Umbilical cord (tissue), 2 donors: ENCODE measurements at places on chromosomes 16 and 17. TPM values are rescaled to one million over a fixed set of nuclear protein-coding genes. Genes with fewer than 3 reads are reported as not detected.

OSGIN1 gene
- total RNA-seq = not detected

SCNN1B gene
- 1.2 TPM for total RNA-seq

LIG3 gene
- 28.9 TPM for total RNA-seq

SOX15 gene
- total RNA-seq = 1.9 TPM

C16orf86 gene
- total RNA-seq = 1.7 TPM

RHBDF2 gene
- 21.4 TPM for total RNA-seq

NPIPB9 gene
- 6.0 TPM for total RNA-seq

DNA sequence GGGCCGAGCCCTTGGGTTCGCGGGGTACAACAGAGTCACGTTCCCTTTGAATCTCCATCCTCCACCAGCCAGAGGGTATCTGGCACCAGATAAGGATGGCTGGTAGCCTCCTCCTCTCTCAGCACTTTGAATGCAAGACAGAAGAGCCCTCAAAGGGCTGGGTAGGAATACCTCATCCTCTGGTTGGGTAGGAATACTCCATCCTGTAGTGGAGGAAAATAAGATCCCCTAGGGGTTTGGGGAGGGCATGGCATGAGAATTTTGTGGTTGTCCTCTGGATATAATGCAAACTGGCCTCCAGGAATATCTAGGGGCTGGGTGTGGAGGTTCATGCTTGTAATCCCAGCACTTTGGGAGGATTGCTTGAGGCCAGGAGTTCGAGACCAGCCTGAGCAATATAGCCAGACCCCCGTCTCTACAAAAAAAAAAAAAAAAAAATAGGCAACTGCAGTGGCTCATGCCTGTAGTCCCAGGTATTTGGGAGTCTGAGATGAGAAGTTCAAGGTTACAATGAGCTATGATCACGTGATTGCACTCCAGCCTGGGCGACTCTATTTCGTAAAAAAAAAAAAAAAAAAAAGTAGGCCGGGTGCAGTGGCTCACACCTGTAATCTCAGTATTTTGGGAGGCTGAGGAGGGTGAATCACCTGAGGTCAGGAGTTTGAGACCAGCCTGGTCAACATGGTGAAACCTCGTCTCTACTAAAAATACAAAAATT, 2.7 kb downstream of the IGFBP4 start:
- DNase-seq = no peak

DNA sequence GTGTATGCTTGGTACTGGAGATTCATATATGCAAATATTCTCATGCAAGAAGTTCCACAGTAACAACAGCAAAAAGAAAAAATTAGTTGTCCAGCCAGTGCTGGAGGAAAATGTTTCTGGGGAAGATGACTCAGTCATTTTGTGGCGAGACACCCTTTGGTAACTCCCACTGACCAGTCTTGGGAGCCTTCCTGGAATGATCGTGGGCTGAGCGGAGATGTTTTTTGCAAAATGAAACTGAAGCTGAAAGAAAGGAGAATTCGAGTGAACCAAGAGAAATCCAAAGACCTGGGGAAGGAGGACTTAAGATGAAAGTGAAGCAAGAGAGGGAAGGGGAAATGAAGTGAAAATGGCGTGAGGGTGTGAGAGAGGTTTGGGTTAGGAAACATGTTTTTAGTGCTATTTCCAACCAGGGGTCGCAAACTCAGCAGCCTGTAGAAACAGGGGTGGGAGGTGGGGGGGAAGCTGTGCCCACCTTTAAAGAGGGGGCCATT, 5.2 kb downstream of the ITPRIPL2 start:
- DNase-seq = peak; percentile 85

GRCh38 chr16:89637379-89637778, 20.1 kb downstream of the CHMP1A start:
- no peak for DNase-seq

DNA sequence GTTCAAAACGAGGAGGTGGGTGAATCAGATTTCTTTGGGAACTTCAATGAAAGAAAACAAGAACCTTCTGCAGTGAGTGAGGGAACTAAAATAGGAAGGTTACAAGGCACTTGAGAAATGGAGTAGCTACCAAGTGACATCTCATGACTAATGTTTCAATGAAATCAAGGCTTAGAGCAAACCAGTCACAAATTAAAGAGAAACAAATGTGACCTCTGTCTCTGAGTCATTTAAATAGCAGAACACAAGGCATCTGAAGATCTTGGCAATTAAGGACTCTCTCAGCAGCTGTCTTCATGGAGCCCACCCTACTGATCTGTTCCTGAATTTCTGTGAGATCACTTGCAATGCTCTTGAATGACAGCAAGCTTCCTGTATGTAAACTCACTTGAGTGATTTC, 109.5 kb downstream of the CDH11 start:
- no peak for DNase-seq

DNA sequence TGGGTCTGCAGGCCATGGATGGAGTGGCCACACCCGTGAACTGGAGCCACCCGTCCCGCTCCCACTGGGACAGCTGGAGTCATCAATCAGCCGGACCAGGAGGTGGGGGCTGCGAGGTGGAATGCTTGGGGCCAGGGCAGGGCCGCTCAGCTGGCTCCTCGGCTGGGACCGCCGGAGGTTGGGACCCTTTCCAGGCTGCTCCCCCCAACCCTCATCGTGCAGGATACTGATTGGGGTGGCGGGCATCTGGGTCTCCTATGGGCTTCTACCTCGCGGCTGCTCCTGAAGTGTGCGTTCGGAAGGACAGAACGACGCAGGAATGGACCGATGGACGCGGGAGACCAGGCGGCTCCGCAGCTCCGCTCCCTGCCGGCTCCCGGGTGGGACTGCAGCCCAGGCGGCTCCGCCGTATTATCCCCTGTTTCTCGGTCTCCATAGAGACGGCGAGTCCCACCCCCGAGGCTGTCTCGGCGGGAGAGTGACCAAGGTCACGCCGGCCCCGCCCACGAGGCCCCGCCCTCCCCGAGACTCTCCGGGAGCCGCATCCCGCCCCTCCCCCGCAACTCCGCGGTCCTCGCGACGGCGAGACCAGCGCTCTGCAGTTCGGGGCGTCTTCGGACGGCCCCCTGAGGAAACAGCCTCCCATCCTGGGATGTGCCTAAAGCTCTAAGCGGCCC, at the start of gene TPPP3:
Gene TPPP3 (minus strand): TSS at position 388 of the 677 bp plus-strand sequence. CDS start 2,387 bp downstream, outside the sequence.
- DNase-seq = peak; percentile 93

GRCh38 chr17:28763804-28764266, 20.0 kb downstream of the TRAF4 start:
- peak; percentile 75 for DNase-seq

- no peak for DNase-seq
Observed at GRCh38 chr17:11898526-11899235, 98.6 kb downstream of the ZNF18 start.

GRCh38 chr17:33292981-33293867, at the start of gene ASIC2:
TSS of gene ASIC2 (minus strand) at chr17:33293295.
- no peak for DNase-seq

DNA sequence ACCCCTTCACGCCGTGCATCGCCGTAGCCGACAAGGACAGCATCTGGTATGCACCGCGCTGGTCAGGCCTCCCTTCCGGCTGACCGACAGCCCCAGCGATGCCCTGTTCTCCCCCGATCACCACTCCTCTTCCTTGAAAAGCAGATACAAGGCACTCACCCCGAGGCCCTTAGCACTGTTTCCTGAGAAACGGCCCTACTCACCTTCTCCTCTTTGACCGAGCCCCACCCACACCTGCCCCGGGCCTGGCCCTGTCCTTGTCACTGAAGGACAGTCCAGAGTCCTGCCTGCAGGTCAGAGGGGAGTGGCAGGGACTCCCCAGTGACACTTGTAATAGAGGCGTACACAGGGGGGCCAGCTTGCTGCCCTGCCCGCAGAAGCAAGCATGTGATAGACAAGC, 45.9 kb upstream of the CHMP6 start:
- DNase-seq = no peak

- no peak for DNase-seq
Observed at GRCh38 chr16:3243882-3244281, 8.9 kb upstream of the ZNF200 start.

DNA sequence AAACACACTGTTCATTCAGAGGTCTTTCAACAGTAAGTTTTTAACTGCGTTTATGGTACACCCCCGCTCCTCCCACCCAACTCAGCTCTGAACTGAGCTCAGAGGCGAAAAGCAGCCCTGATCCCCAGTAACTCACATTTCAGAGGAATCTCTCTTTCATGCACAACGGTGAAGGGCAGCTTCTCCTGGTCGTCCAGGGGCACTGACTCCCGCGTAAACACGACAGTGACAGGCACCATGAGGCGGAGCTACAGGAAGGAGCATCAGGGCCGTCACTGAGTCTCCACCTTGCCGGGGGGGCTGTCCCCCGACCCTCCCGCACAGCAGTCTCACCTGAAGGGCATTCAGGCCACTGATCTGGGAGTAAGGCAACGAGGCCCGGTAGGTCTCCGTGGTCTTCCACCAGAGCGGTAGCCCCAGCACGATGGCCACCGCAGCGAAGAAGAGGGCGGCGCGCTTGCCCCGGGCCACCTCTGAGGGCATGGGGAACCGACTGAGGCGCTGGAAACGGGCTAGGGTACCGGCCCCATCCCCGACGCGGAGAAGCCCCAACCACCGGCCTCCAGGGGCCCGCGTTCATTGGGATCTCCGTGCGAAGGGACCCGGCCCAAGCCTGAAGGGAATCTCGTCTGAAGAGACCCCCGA, 486 bp downstream of the PIGS start:
- DNase-seq = no peak

GRCh38 chr17:81517339-81518112, 4.9 kb upstream of the ACTG1 start:
- DNase-seq = no peak
